CD8-positive, alpha-beta memory T cell (primary cell): ENCODE measurements at places on chromosomes 7 and 10. TPM values are rescaled to one million over a fixed set of nuclear protein-coding genes. Genes with fewer than 3 reads are reported as not detected.

NFE2L3 gene
- 43.5 TPM for total RNA-seq

TOMM7 gene
- total RNA-seq = 318 TPM

GRCh38 chr7:74288034-74288881 is 949 bp upstream of the CLIP2 start:
- DNase-seq = no peak

- no peak for DNase-seq
Measured at GRCh38 chr10:97752956-97753355, 16.0 kb downstream of the ZFYVE27 start.

DNA sequence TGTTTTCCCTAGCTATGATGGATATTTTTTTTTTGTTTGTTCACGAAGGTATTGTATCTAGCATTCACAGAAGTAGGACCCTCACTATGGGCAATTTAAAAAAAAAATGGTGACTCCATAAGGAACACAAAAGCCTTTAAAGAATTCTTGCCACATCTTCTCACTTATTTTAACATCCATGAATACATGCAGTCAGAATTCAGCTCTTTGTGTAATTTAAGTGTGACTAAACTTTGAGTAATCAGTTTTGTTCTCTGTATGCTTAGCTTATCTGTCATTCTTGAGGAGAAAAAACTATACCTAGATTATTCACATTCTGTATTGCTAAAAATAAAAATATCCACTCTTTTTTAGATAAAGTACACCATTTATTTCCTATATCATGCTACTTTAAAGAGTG is 313.2 kb upstream of the KCND2 start:
- no peak for DNase-seq

GRCh38 chr7:141864765-141865447 is 23.6 kb upstream of the PRSS37 start:
- no peak for DNase-seq

- no peak for DNase-seq
Measured at GRCh38 chr7:94206295-94206694, 188.4 kb upstream of the COL1A2 start.
